Thymus (tissue), 14 donors: ENCODE measurements at places on chromosomes 6 and 20.

- DNase-seq = no peak
- H3K27me3 ChIP-seq = no peaks in the 10 kb centered on the region
- H3K36me3 ChIP-seq = no peaks in the 10 kb centered on the region
- no peaks in the 10 kb centered on the region for H3K4me1 ChIP-seq
- H3K4me3 ChIP-seq = no peak overlapping the region
- H3K27ac ChIP-seq = no peak overlapping the region
Measured at GRCh38 chr6:128964233-128964755, 81.4 kb downstream of the LAMA2 start.

- H3K27me3 ChIP-seq = no peaks in the 10 kb centered on the region
- no peak overlapping the region for H3K27ac ChIP-seq
- no peaks in the 10 kb centered on the region for H3K36me3 ChIP-seq
Measured at GRCh38 chr6:81565071-81565470, 187.4 kb downstream of the TENT5A start.

GRCh38 chr6:110410511-110410910 is 4.9 kb downstream of the DDO start:
- no peaks in the 10 kb centered on the region for H3K4me1 ChIP-seq
- H3K27ac ChIP-seq = no peak overlapping the region
- H3K36me3 ChIP-seq = no peaks in the 10 kb centered on the region
- DNase-seq = no peak
- H3K4me3 ChIP-seq = no peak overlapping the region

GRCh38 chr6:146634022-146634421 is 35.2 kb downstream of the ADGB start:
- no peaks in the 10 kb centered on the region for H3K36me3 ChIP-seq
- no peak for DNase-seq
- no peaks in the 10 kb centered on the region for H3K4me1 ChIP-seq
- H3K27ac ChIP-seq = no peak overlapping the region
- H3K4me3 ChIP-seq = no peak overlapping the region
- no peaks in the 10 kb centered on the region for H3K27me3 ChIP-seq

DNA sequence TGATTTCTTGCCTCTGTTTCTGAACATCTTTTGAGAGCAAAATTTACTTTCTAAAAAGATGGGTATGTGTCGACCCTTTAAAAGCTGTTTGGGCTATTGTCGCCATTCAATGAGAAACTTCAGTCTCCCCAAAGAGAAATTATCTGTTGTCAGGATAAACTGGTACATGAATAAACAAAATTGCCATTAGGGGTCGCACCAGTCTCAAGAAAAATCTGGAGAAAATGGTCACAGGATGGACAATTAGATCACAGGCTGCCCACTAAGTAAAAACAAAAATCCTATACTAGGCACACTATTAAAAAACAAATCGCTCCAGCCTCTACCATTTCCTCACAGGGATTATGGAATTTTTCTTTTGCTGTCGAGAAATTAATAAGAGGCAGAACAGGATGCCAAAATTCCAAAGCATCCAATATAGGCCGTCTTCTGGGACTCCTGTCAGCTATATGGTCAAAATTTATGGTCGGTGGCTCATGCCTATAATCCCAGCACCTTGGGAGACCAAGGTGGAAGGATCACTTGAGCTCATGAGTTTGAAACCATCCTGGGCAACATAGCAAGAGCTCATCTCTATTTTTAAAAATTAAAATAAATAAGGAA is 5.5 kb upstream of the HLA-E start:
- H3K4me1 ChIP-seq = peaks cover under 1% of the 10 kb centered on the region
- no peaks in the 10 kb centered on the region for H3K36me3 ChIP-seq
- no peak overlapping the region for H3K27ac ChIP-seq
- peaks cover 50% of the 10 kb centered on the region for H3K27me3 ChIP-seq
- H3K4me3 ChIP-seq = no peak overlapping the region

DNA sequence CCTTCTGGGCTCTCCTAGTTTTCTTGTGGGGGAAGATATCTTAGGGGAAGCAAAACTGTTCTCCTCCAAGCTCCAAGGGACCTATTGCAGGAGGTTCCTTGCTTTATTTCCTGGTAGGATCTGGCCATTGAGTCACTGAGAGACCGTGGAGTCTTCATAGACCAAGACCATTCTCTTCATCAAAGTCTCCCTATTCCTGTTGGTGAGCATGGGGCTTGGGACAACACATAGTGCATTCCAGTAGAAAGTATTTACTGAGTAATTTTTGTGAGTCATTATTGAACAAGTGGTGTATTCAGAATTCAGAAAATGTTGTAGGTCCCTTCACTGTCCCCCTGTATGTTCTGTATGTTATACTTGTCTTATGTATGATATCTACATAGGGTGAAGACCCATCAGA is 133.6 kb downstream of the CDH26 start:
- no peak overlapping the region for H3K27ac ChIP-seq
- no peaks in the 10 kb centered on the region for H3K36me3 ChIP-seq
- H3K4me3 ChIP-seq = no peak overlapping the region
- H3K27me3 ChIP-seq = no peaks in the 10 kb centered on the region
- H3K4me1 ChIP-seq = no peaks in the 10 kb centered on the region

GRCh38 chr6:85516168-85516567 is 66.3 kb downstream of the NT5E start:
- no peak overlapping the region for H3K4me3 ChIP-seq
- H3K27me3 ChIP-seq = no peaks in the 10 kb centered on the region
- no peak for DNase-seq
- H3K4me1 ChIP-seq = no peaks in the 10 kb centered on the region
- H3K27ac ChIP-seq = no peak overlapping the region

DNA sequence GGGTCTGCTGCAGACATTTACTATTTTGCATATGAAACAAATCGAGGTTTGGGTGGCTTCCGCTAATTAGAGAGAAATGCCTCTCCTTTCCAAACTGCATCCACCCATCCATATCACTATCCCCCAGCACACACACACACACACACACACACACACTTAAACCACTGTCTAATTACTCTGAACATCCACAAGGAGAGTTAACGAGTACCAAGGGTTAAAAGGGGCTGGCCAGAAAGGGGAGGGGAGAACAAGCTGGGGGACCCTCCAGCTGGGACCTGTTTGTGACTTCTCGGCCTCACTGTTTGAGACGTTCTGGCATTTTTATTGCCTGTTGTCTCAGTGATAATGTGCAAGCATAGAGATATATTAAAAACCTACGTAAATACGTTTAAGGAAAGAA is 261.2 kb downstream of the FOXC1 start:
- H3K4me1 ChIP-seq = no peaks in the 10 kb centered on the region
- H3K36me3 ChIP-seq = no peaks in the 10 kb centered on the region
- no peak overlapping the region for H3K27ac ChIP-seq
- no peaks in the 10 kb centered on the region for H3K27me3 ChIP-seq
- H3K4me3 ChIP-seq = no peak overlapping the region
- no peak for DNase-seq

DNA sequence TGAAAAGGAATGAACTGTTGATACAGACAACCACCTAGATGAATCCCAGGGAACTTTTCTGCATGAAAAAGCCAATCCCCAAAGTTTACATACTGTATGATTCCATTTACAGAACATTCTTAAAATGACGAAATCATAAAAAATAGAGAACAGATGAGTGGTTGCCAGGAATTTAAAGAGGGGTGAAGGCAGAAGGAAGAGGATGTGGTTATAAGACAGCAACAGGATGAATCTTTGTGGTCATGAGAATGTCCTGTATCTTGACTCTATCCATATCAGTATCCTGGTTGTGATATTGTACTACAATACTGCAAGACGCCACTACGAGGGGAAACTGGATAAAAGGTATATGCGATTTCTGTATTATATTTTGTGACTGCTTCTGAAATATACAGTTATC is 70.1 kb upstream of the EMILIN3 start:
- no peaks in the 10 kb centered on the region for H3K27me3 ChIP-seq
- H3K4me1 ChIP-seq = no peaks in the 10 kb centered on the region
- DNase-seq = no peak
- no peak overlapping the region for H3K4me3 ChIP-seq

DNA sequence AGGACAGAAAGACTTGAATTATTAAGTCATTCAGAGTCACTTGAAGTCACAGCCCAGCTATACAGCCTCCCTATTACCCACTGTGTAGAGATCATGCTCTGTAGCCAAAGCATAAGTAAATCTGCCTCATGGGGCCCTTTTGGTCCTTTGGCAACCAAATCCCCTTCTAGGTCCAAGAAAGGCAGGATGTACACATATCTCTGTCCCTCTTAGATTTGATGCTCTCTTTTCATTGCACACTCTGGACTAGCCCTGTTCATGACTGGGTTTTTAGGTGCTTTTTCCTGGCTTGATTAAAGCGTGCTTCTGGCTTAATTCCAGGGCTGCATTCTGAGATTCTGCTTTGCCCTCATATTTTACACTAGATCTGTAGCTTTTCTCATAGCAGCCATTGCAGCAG is 296.8 kb downstream of the TENT5A start:
- H3K4me1 ChIP-seq = no peaks in the 10 kb centered on the region
- no peak overlapping the region for H3K4me3 ChIP-seq
- no peak overlapping the region for H3K27ac ChIP-seq
- H3K27me3 ChIP-seq = no peaks in the 10 kb centered on the region
- no peak for DNase-seq

DNA sequence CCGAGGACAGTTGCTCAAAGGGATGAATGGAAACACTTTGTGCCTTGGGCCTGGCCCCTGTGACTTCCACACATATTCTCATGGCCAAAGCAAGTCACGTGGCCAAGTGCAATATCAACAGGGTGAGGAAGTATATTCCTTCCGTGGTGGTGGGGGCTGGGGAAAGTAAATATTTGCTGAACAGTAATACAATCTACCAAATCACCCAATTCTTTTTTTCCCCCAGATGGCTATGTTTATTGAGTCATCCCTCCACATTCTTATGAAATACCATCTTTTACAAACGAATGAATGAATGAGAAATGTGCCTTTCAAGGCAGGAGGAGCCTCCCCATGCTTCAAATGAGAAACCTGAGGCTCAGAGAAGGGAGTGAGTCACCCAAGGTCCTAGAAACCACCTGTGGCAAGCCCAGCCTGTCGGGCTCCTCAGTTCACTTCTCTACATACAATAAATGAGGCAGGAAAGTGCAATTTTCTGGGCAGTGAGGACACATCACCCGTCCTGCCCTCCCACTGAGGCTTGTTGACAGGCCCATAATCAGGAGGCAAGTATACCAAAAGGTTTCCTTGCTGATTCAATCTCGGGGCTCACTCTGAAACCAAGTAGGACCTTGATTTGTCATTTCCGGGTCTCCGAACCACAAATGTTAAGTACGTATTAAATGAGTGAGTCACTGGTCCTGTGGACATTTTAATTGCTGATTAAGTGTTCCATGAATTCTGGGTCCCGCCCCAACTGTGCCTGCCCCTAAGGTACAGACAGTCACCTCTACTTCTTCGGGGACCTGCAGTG is 25.3 kb upstream of the TOP1 start:
- DNase-seq = no peak
- no peak overlapping the region for H3K27ac ChIP-seq
- H3K27me3 ChIP-seq = no peaks in the 10 kb centered on the region
- peaks cover 2% of the 10 kb centered on the region for H3K4me1 ChIP-seq

DNA sequence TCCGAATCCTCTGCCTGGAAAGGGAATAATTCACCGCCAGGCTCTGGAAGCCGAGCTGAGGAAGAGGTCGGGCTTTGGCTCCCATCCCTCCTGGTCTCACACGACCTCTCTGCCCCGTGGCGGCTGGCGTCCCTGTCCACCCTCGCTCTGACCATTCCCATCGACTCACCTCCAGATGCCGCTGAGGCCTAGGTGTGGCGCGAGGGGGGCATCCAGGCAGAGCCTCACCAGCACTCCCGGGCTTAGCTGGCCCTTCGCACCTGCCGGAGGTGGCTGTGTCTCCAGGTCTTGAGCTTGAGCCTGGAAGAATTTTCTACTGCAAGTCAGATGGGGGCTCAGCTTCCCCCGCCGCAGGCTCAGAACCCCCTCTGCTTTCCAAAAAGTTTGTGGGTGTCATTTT is 28.5 kb upstream of the SMOC2 start:
- H3K4me1 ChIP-seq = no peaks in the 10 kb centered on the region
- H3K4me3 ChIP-seq = no peak overlapping the region
- H3K36me3 ChIP-seq = no peaks in the 10 kb centered on the region
- DNase-seq = no peak
- H3K27ac ChIP-seq = no peak overlapping the region
- H3K27me3 ChIP-seq = no peaks in the 10 kb centered on the region

- DNase-seq = no peak
- H3K4me3 ChIP-seq = no peak overlapping the region
- H3K36me3 ChIP-seq = peaks cover 4% of the 10 kb centered on the region
- H3K27me3 ChIP-seq = no peaks in the 10 kb centered on the region
- H3K27ac ChIP-seq = no peak overlapping the region
Measured at GRCh38 chr6:88843040-88843439, 120.4 kb downstream of the RNGTT start.

- no peak overlapping the region for H3K4me3 ChIP-seq
- peaks cover 2% of the 10 kb centered on the region for H3K27me3 ChIP-seq
- no peak overlapping the region for H3K27ac ChIP-seq
- peaks cover 3% of the 10 kb centered on the region for H3K4me1 ChIP-seq
- DNase-seq = no peak
Measured at GRCh38 chr6:157867981-157868380, 44.9 kb downstream of the SNX9 start.

DNA sequence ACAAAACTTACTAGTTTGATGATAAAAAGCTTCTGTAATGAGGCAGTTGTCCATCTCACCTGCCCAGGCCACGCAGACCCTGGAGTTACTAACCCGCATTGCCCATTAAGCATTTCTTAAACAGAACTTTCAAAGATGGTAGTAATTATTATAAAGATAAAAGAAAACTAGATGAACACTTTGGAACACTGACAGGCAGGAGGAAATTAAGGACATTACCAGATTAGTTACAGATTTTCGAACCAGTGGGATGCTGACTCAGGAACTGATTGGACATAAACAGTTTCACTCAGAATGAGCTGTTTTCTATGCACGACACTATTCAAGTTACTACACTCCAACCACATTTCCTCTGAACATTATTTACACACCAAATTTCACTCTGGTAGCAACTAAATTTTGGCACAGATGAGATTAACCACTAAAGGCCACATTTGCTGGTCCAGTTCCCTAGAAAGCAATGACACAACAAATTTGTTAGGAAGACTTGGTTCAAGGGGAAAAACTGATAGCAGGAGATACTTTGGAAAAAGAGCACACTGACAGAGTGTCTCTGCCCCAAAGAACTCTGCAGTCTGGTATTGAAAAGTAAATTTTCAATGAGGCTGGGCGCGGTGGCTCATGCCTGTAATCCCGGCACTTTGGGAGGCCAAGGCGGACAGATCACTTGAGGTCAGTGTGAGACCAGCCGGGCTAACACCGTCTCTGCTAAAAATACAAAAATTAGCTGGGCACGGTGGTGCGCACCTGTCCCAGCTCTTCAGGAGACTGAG is 3.0 kb downstream of the ROMO1 start:
- H3K27ac ChIP-seq = no peak overlapping the region
- DNase-seq = no peak
- peaks cover 32% of the 10 kb centered on the region for H3K36me3 ChIP-seq
- no peaks in the 10 kb centered on the region for H3K27me3 ChIP-seq
- H3K4me3 ChIP-seq = no peak overlapping the region
- H3K4me1 ChIP-seq = peaks cover 13% of the 10 kb centered on the region
